ENCODE measurements at places on chromosomes 3 and 15. TPM values are rescaled to one million over a fixed set of nuclear protein-coding genes. Genes with fewer than 3 reads are reported as not detected.

Gene CHST2
- total RNA-seq: 4.9 TPM

Gene RNF123
- total RNA-seq: 47.1 TPM

Gene RCCD1
- 6.2 TPM for total RNA-seq

Gene LRRC49
- not detected for total RNA-seq

Gene DAPK2
- total RNA-seq: 0.72 TPM

Gene ISLR
- not detected for total RNA-seq

Gene GAP43
- not detected for total RNA-seq

Gene RPL15
- 1,532 TPM for total RNA-seq

Gene IL17RE
- total RNA-seq: 4.3 TPM

Gene FOXB1
- 4.0 TPM for total RNA-seq

Gene AMOTL2
- total RNA-seq: not detected

Gene SLC12A6
- total RNA-seq: 150 TPM

DNA sequence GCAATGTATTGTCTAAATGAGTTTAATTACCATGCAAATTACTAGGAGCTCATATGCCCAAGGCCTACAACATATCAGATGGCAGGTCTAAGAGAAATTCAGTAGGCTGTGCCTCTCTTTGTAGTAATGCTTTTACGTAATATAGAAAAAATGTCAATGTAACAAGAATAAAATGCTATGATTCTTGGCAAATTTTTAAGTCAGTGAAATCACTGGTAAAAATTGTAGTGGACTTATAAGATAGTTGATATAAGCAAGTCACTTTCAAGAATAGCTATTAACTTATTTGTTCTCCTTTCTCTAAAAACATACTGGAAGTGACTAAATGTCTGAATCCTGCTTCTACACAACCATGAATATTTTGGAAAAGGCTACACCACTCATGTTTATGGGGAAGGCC, 707.8 kb downstream of the TUSC7 start:
- H3K36me3 ChIP-seq: no peaks in the 10 kb centered on the region
- no peak overlapping the region for H3K27ac ChIP-seq
- no peak for DNase-seq
- H3K27me3 ChIP-seq: no peaks in the 10 kb centered on the region
- H3K4me1 ChIP-seq: no peaks in the 10 kb centered on the region

- H3K27ac ChIP-seq: no peak overlapping the region
- no peaks in the 10 kb centered on the region for H3K4me1 ChIP-seq
- DNase-seq: no peak
- no peaks in the 10 kb centered on the region for H3K36me3 ChIP-seq
- no peaks in the 10 kb centered on the region for H3K27me3 ChIP-seq
Measured at GRCh38 chr3:139758654-139759291, 81.0 kb upstream of the NMNAT3 start.

GRCh38 chr3:94524102-94524919, 461.4 kb downstream of the NSUN3 start:
- no peaks in the 10 kb centered on the region for H3K4me1 ChIP-seq
- H3K27me3 ChIP-seq: no peaks in the 10 kb centered on the region
- no peaks in the 10 kb centered on the region for H3K36me3 ChIP-seq

DNA sequence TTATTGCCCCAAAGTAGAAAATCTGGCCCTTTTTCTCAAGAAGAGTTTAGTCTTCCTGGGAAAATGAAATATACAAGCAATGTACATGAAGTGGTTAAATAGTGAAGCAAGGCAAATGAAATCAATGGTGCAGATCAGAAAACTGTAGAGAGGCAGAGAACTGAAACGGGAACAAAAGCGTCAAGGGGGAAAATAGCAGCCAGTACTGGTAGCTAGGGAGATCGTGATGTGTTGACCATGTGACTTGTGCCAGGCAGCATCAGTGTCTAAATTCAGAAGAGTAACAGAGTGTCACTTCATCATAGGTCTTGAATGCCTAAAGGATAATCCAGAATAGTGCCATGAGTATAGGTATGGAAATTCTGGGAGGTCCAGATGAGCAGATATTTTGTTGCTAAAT, 163.1 kb downstream of the CHL1 start:
- no peak overlapping the region for H3K4me3 ChIP-seq
- no peak overlapping the region for H3K27ac ChIP-seq
- no peak for DNase-seq
- H3K36me3 ChIP-seq: no peaks in the 10 kb centered on the region
- no peaks in the 10 kb centered on the region for H3K4me1 ChIP-seq
- no peaks in the 10 kb centered on the region for H3K27me3 ChIP-seq

DNA sequence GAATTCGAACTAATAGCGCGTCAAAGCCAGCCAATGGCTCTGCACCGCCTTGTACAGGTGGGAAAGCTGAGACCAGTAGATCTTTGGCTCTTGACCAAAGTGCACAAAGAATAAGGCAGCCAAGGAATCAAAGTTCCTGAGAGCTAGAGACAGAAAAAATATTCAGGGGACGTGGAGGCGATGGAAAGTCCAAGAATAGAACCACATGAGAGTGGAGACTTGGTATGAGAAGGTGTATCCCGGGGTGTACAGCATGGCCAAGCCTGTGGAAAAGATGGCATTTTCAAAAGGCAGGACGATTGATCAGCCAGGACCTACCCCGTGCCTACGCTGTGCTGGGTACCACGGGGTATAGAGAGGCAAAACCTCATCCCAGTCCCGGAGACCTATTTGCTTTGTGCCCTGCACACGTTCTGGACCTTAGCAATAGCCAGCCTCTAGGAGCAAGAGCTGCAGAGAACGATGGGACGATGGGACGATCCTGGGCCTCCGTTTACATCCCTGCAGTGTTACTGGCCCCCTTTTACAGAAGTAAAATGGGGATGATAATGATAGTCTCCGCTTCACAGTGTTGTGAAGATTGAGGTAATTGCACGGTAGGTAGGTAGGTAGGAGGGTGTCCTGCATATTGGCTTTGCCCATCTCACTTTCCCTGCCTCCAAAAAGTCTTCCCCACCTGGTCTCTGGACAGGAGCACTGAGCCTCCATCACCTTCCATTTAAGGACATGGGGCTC, 583 bp upstream of the RBSN start:
- DNase-seq: no peak
- peak overlapping the region; percentile 97 for H3K27ac ChIP-seq
- no peaks in the 10 kb centered on the region for H3K27me3 ChIP-seq
- peaks cover 17% of the 10 kb centered on the region for H3K4me1 ChIP-seq
- peaks cover 19% of the 10 kb centered on the region for H3K36me3 ChIP-seq
- H3K4me3 ChIP-seq: peak overlapping the region; percentile 97

- no peaks in the 10 kb centered on the region for H3K4me1 ChIP-seq
- H3K4me3 ChIP-seq: no peak overlapping the region
- DNase-seq: no peak
- H3K36me3 ChIP-seq: no peaks in the 10 kb centered on the region
Measured at GRCh38 chr3:106610362-106610959, 741.6 kb upstream of the CBLB start.

- no peak overlapping the region for H3K27ac ChIP-seq
- H3K27me3 ChIP-seq: no peaks in the 10 kb centered on the region
- DNase-seq: no peak
- no peaks in the 10 kb centered on the region for H3K36me3 ChIP-seq
Measured at GRCh38 chr3:112456147-112456546, 43.1 kb downstream of the BTLA start.

- H3K36me3 ChIP-seq: no peaks in the 10 kb centered on the region
- H3K27me3 ChIP-seq: peaks cover 2% of the 10 kb centered on the region
- no peak overlapping the region for H3K4me3 ChIP-seq
Measured at GRCh38 chr3:195802795-195803194, 8.9 kb downstream of the MUC4 start.

DNA sequence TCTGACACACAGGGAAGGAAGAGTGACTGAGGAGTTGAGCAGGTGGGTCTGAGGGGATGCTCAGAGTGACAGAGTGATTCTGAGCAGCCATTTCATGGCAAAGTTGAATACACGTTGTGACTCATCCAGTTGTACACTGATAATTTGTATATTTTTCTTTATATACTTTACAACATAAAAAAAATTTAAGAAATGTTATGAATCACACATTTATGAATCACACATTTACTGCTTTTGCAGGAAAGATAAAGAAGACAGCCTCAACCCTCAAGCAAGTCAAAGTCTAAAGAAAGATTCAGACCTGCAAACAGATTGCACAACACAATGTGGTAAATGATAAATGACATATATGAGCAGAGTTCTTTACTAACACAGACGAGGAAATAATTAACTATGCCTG, 21.0 kb upstream of the CHMP2B start:
- no peak overlapping the region for H3K4me3 ChIP-seq
- peaks cover 3% of the 10 kb centered on the region for H3K27me3 ChIP-seq
- H3K27ac ChIP-seq: no peak overlapping the region
- H3K4me1 ChIP-seq: no peaks in the 10 kb centered on the region
- H3K36me3 ChIP-seq: no peaks in the 10 kb centered on the region

DNA sequence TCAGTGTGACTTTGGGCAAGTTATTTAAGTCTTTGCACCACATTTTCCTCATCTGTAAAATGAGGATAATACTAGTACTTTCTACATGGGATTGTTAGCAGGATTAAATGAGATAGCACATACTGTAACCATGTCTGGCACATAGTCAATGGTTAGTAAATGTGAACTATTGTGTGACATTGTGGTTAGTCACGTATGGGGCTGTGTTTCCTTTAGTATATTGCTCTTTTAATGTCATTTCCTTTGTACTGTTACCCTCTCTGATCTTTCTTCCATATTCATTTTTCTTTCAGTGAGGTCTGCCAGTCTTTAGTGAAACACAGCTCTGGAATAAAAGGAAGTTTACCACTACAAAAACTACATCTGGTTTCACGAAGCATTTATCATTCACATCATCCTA, 21.4 kb downstream of the OPA1 start:
- no peak overlapping the region for H3K27ac ChIP-seq
- peak overlapping the region; percentile 17 for H3K4me3 ChIP-seq
- peaks cover 39% of the 10 kb centered on the region for H3K36me3 ChIP-seq
- DNase-seq: no peak
- H3K27me3 ChIP-seq: no peaks in the 10 kb centered on the region
- peaks cover 9% of the 10 kb centered on the region for H3K4me1 ChIP-seq

DNA sequence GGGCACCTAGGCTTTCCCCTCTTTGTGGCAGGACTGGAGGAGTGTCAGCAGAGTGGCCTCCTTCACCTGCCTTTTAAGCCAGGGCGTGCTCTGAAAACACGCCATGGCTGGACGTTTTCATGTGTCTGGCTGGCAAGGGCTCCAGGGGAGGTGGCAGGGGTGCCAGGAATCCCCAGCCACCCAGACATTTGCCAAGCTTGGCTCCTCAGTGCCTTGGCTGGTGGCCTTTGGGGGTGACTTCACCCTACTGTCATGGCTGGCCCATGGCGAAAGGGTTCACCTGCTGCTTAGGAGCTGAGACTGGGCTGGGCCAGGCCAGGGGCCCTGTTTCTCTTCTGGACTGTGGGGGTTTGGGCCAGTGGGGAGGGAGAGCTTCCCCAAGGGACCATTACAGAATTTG, 17.6 kb downstream of the KLF13 start:
- peaks cover 100% of the 10 kb centered on the region for H3K4me1 ChIP-seq
- peak overlapping the region; percentile 98 for H3K27ac ChIP-seq
- DNase-seq: no peak
- H3K4me3 ChIP-seq: peak overlapping the region; percentile 13
- peaks cover 19% of the 10 kb centered on the region for H3K36me3 ChIP-seq

DNA sequence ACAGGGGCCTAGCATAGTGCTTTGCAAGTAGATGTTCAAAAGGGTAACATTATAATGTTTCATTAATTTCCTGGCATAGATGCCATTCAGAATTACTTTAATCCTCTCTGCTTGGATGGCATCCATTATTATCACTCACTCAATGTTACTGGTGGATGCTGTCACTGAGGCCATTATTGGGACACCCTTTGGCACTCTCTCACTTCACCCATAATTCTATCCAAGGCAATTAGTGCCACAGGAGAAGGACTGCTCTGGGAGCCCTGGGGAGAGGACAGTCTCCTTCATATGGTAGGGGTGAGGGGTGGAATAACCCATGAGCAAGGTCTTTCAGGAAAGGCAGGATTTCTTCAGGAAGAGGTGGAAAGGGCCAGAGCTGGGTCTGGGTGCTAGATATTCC, 28.7 kb upstream of the SLC28A1 start:
- DNase-seq: no peak
- no peak overlapping the region for H3K4me3 ChIP-seq
- H3K27me3 ChIP-seq: no peaks in the 10 kb centered on the region
- no peak overlapping the region for H3K27ac ChIP-seq

- H3K27me3 ChIP-seq: no peaks in the 10 kb centered on the region
- no peak for DNase-seq
- no peaks in the 10 kb centered on the region for H3K4me1 ChIP-seq
- no peak overlapping the region for H3K4me3 ChIP-seq
- no peak overlapping the region for H3K27ac ChIP-seq
Measured at GRCh38 chr3:59027607-59028006, 22.2 kb downstream of the CFAP20DC start.

- no peaks in the 10 kb centered on the region for H3K36me3 ChIP-seq
- H3K27me3 ChIP-seq: no peaks in the 10 kb centered on the region
- no peak overlapping the region for H3K4me3 ChIP-seq
- H3K4me1 ChIP-seq: no peaks in the 10 kb centered on the region
- H3K27ac ChIP-seq: no peak overlapping the region
Measured at GRCh38 chr15:56718560-56718959, 14.7 kb downstream of the ZNF280D start.

DNA sequence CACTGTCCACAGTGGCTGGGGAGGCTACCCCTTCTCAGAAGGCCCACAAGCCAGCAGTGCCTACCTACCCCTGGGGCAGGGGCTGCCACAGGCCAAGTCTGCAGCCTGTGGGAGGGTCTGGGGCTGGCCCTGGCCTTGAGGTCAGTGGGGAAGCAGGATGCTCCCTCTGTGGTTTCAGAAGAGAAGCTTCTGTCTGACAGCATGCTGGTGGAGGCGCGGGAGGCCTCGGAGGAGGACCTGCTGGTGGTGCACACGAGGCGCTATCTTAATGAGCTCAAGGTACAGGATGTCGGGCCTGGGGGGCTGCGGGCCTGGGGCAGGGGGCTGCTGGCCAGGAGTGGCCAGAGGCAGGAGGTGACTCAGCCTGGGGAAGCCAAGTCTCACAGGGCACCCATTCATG, 3.2 kb downstream of the HDAC11 start:
- H3K27ac ChIP-seq: no peak overlapping the region
- H3K27me3 ChIP-seq: no peaks in the 10 kb centered on the region
- H3K4me1 ChIP-seq: peaks cover 13% of the 10 kb centered on the region
- no peak for DNase-seq
- no peak overlapping the region for H3K4me3 ChIP-seq

DNA sequence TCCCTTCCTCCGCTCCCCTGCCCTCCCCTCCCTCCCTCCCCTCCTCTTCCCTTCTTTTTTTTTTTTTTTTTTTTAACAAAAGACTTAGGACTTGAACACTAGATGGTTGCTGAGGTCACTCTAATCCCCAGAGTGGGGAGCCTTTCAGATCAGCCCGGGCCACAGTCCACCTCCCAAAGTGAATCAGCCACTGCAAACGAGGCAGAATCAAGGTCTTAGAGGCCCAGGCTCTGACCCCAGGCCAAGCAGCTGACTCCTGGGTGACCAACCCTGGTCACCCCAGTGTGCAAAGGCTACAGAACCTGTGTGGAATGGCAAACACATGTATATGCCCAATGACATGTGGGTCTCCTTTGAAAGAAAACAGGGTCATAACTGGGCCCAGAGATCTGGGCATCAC, 18.3 kb upstream of the EHD4 start:
- H3K4me3 ChIP-seq: no peak overlapping the region
- H3K4me1 ChIP-seq: no peaks in the 10 kb centered on the region
- H3K36me3 ChIP-seq: no peaks in the 10 kb centered on the region

GRCh38 chr3:17135696-17136095, 250.9 kb downstream of the PLCL2 start:
- H3K4me3 ChIP-seq: no peak overlapping the region
- no peak overlapping the region for H3K27ac ChIP-seq
- H3K27me3 ChIP-seq: no peaks in the 10 kb centered on the region
- no peak for DNase-seq
- no peaks in the 10 kb centered on the region for H3K36me3 ChIP-seq

- DNase-seq: no peak
- H3K4me1 ChIP-seq: no peaks in the 10 kb centered on the region
- no peaks in the 10 kb centered on the region for H3K36me3 ChIP-seq
Measured at GRCh38 chr3:87834327-87834726, 224.5 kb downstream of the CGGBP1 start.

Measured in CD4-positive, CD25-positive, alpha-beta regulatory T cell (primary cell).